Activated CD8-positive, alpha-beta memory T cell treated with anti-CD3 and anti-CD28 coated beads, Interleukin-2, amount 10 ng/mL, durations not matched to agents 7 days and 5 days (primary cell): ENCODE measurements at places on chromosomes 7 and 10. TPM values are rescaled to one million over a fixed set of nuclear protein-coding genes. Genes with fewer than 3 reads are reported as not detected.

Gene PRSS37
- not detected for total RNA-seq

Gene AKR1C1
- total RNA-seq, result 0.32 TPM

Gene DNA2
- 60.2 TPM for total RNA-seq

Gene PRLHR
- not detected for total RNA-seq

Gene C10orf143
- total RNA-seq, result 2.7 TPM

Gene ANKRD61
- total RNA-seq, result 0.38 TPM

Gene CARD11
- 196 TPM for total RNA-seq

Gene HOGA1
- not detected for total RNA-seq
